Activated CD8-positive, alpha-beta memory T cell treated with anti-CD3 and anti-CD28 coated beads for 1 hour (primary cell): ENCODE measurements at places on chromosomes 11 and 22.

- DNase-seq: no peak
These were observed 121.6 kb downstream of the DDX10 start for GRCh38 chr11:108786281-108786990.

DNA sequence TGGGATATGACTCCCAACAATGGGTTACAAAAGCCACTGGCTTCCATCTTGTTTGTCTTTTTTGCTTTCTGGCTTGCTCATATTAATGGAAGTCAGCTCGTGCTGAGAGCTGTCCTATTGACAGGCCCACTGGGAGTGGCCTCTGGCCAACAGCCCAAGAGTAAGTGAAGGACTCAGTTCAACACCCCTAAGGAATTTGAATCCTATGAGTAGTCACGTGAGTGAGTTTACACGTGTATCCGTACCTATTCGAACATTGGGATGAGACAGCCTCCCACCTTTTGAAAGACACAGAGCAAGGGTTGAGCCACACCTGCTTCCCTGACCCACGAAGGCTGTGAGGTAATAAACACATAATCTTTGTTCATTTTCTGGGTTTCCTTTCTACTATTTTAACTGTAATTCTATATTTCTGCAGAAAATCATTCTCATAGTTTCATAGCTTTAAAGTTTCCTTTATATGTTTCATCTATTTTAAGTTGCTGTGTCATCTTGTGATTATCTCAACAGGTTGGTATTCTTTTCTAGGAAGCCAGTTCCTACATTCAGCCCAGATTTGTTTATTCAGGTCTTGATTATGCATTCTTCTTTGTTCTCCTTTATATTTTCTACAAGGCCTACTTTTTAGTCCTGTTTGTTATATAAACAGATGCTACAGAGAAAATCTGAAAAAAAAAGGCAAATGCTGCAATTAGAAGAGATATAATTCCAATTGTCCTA lies 802.3 kb downstream of the CNTN5 start:
- no peak for DNase-seq

- DNase-seq: no peak
These were observed 56.8 kb downstream of the FCHSD2 start for GRCh38 chr11:73085189-73085875.

DNA sequence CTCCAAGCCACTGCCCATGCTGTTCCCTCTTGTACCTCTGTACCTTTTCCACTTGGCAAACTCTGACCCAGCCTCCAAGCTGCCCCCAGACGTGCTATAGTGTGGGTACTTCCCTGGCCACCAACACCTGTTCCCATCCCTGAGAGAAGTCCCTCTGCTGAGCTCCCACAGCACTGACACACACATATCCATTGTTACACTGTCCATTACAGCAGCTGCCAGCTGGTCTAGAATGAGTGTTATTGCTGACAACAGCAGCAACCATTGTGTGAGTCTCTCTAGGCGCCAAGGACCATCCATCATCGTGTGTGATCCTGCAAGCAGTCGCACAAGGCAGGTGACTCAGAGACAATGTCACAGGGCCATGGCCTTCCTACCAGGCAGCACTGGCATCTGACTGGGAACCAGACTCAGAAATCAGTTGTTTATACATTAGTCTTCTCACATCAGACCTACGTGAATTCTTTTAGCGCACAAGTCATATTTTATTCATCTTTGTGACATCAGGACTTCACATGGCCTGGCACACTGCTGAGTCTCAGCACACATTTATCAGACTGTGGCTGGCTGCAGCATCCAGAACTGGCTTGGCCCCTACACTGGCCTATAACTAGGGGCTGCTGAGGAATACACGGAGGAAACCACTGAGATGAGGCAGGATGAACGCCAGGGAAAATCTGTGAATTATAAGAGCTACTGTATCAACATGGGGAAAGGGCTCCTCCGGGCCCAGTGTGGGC lies 56.4 kb downstream of the SGSM3 start:
- DNase-seq: no peak

GRCh38 chr11:129950101-129951091 lies 52.2 kb downstream of the PRDM10 start:
- no peak for DNase-seq
